ENCODE measurements at places on chromosomes 4 and X.

DNA sequence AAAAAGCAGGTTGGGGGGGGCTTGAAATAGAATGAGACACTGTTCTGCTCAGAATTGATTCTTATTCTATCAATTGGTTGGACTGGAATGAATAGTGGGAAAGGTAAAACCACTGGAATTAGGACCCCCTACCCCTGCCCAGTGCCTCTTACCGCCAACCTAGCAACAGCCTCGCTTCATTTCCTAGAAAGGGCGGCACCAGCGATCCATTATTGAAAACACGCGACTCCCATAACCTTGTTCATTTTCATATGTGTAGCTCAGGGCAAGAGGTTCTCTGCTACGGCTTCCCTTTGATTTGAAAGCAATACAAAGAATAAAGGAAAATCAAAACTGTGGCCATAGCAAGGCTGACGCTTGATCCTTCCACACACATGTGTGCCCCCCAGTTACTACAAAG lies 33.7 kb downstream of the IDS start:
- DNase-seq: no peak

DNA sequence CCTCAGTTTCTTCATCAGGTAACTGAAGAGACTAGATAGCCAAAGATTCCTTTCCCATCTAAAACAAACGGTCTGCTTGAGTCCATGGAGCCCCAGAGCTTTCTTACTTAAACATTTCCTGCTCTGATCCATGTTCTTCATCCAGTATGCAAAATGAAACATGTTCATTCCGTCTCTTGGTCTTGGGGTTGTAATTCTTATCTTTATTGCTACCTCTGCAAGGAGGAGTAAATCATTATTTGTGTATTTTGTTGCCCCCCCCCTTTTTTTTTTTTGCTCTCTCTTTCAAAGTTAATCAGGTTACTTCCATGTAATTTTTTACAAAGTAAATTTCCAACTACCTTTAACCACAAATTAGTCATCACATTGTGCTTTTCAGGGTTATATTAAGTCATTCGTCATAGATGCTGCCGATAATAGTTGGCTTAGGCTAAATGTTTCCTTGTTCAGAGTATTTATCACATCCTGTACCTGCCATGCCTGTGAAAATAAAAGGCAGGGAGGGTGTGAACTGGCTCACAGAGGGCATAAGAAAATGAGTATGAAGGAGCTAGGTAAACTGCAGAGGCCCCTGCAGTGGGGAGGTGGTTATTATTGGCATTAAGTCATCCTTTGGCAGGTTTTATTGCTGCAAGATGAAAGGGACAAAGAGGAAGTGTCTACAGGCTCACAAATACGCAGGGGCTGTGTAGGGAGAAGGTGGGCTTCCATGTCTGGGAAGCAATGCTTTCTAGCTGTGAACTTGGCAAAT lies 76.7 kb upstream of the HS3ST1 start:
- DNase-seq: no peak

- no peak for DNase-seq
Observed at GRCh38 chr4:166763018-166763417, 471.3 kb downstream of the SPOCK3 start.

DNA sequence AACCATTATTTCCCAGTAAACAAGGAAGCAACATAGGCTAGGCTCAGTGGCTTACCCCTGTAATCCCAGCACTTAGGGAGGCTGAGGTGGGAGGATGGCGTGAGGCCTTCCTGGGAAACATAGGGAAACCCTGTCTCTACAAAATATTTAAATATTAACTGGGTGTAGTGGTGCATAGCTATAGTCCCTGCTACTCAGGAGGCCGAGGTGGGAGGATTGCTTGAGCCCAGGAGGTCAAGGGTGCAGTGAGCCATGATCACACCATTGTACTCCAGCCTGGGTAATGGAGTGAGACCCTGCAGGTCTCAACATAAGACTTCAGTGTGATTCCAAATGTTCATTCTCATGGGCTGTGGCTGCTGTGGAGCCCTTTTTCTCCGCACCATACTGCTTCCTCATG lies 34.9 kb downstream of the FHDC1 start:
- DNase-seq: no peak

- DNase-seq: no peak
Observed at GRCh38 chr4:31088600-31089230, 368.5 kb downstream of the PCDH7 start.

- no peak for DNase-seq
Observed at GRCh38 chr4:126470862-126471261, 1156.1 kb downstream of the FAT4 start.

DNA sequence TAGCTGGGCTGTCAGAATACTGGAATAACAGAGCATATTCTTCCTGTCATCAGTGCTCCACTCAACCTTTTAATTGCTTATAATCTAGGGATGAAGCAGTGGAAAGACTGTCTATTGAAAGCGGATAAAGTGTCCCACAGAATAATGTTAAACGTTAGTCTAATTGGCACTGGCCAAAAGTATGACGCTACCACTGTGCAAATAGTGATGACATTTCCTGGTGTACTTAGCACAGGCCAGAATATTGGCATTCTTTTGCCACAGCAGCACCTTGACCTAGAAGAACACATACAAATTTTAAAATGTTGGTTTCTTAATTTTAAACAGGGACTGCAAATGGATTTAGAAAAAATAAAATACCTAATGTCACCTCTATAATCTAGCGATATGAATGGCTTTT lies 635.2 kb upstream of the SPANXN1 start:
- no peak for DNase-seq

DNA sequence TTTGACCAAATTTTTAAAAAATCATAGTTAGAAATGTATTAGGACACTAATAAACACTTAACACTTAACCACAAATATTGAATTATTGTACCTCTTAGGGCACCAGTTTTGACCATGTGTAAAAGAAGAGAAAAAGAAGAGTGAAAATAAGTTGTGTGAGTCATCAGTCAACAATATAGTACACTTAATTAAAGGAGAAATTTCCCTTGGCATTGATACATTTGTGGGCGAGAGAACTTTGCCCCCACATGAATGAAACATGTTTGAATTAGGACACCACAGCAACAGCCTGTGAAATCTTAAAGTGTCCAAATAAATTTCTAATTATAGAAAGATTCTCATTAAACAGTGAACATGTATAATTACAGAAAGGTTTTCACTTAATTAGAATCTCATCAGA lies 1292.8 kb upstream of the TENM3 start:
- no peak for DNase-seq

- DNase-seq: no peak
Observed at GRCh38 chrX:20399728-20400414, 133.2 kb upstream of the RPS6KA3 start.

- DNase-seq: no peak
Observed at GRCh38 chrX:153626863-153627674, 19.9 kb upstream of the DUSP9 start.

Measured in stimulated activated CD4-positive, alpha-beta T cell treated with anti-CD3 and anti-CD28 coated beads, TNF-alpha, amount 100 ng/mL, for 1 hour (primary cell).